ENCODE measurements at places on chromosomes 12 and 14.

DNA sequence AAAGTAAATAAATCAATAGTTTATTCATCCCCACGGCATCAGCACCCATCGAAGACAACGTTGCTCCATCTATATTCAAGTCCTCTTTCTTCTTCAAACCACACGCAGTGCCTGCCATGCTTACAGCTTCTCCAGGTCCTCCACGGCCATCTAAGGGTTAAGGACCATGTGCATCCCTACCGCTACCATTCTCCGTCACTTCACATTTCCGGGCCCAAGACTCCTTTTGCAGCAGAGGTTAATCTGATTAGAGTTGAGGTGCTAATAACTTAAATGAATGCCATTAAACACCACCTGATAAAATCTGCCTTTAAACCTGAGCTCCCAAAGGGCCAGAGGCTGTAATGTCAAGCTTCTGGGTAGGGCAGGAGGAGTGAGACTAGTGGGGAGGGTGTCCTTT lies 79.7 kb upstream of the CCND2 start:
- no peak for DNase-seq

DNA sequence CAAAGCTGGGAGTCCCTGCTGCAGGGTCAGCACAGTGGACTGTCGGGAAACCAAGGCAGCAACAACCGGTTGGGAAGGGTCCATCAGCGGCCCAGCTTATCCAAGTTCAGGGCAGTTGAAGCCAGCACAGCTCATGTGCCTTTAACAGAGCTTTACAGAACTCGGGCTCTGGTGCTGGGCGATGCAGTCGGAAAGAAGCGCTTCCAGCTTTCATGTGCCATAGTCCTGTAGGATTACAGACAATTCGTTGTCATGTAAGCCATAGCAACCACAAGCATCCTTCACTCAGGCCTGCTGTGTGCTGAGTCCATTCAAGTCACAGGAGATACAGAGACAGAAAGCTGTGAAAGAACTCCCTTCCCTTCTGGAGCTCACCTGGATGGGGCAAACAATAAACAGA lies 3.5 kb upstream of the FAM181A start:
- no peak for DNase-seq

DNA sequence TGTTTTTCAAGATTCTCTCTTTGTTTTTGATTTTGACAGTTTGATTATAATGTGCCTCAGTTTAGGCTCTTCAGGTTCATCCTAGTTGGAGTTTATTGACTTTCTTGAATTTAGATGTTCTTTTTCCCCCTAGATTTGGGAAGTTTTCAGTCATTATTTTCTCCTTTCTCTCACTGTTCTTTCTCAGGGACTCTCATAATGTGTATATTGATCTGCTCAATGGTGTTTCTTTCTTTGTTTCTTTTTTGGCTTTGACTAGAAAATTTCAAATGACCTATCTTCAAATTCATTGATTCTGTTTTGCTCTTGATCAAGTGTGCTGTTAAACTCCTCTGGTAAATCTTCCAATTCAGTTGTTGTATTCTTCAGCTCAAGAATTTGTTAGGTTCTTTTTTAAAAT lies 108.3 kb downstream of the RGS6 start:
- DNase-seq, result no peak

GRCh38 chr12:26971963-26972362 lies 33.7 kb downstream of the FGFR1OP2 start:
- DNase-seq, result peak; percentile 81

- DNase-seq, result peak; percentile 33
These were observed 1.1 kb downstream of the SAV1 start for GRCh38 chr14:50666772-50667683.

- DNase-seq, result peak; percentile 49
These were observed 202.8 kb downstream of the TTC8 start for GRCh38 chr14:89027097-89027740.

DNA sequence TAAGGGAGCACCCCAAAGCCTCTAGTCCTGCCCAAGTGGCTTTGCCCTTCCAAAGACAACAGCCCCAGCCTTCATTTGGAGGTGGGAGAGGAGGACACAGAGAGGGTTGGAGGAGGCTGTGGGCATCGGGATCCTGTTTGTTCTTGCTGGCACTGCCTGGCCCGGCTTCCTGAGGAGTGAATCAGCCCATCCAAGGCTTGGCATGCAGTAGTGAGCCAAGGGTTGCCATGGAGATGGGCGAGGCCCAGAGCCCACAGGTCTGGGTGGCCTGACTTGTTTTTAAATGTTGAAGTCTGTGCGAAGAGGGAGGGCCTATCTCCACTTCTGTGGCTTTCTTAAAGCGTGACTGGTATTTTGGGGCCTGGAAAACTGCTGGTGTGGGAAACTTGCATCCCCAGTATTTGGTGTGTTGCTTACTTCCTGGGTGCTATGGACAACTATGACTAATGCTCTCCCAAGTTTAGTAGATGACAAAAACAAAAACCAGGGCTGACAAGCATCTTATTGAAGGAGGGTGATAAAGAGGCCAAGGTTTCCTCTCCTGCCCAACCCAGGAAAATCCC lies 15.8 kb downstream of the CD9 start:
- DNase-seq, result no peak

DNA sequence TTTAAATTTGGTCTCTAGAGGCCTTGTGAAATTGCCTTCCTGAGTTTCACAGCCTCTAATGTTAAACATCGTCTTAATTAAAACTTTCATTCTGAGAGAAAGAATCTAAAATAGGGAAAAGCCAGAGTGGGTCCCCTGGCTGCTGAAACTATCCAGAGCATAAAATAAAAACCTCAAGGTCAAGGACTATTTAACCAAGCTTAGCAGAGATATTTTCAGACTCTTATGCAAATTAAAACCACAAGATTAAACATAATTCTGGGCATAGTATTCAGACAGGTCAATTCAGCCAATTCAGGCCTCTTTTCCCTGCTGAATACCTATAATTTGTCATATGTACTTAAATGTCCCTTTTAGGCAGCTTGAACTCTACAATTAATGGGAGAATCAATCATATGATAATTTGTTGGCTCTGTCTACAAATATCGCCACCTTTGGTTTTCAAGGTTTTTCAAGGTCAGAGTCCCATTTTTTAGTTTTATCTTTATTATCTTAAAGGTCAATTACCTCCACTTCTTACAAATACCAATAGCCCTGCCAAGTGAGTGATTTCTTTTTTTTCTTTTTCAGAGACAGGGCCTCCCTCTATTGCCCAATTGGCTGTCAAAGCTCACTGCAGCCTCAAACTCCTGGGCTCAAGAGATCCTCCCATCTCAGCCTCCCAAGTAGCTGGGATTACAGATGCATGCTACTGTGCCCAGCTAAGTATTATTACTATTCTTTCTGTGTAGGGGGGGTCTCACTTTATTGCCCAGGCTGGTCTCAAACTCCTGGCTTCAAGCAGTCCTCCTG lies 257.1 kb downstream of the PHLDA1 start:
- DNase-seq, result no peak

- DNase-seq, result peak; percentile 46
These were observed 1.8 kb downstream of the ELK3 start for GRCh38 chr12:96195845-96196451.

GRCh38 chr12:47823422-47824086 lies 3.9 kb upstream of the HDAC7 start:
- DNase-seq, result no peak

GRCh38 chr14:77647853-77648252 lies 31.4 kb upstream of the SPTLC2 start:
- DNase-seq, result no peak

DNA sequence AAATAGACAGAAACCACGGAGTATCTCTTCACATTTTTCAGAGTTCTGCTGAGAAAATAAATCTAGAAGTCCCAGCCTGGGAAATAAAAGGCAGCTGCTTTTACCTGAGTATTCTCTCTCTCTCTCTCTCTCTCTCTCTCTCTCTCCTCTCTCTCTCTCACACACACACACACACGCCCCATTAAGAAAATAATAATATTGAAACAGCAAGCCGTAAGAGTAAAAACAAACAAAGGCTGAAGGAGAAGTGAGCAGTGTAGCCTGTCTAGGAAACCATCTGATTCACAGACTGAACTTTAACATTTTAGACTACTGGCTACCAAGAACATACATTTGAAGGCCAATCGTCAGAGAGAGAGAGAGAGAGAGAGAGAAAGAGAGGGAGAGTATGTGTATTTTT lies 8.4 kb downstream of the PTHLH start:
- no peak for DNase-seq

DNA sequence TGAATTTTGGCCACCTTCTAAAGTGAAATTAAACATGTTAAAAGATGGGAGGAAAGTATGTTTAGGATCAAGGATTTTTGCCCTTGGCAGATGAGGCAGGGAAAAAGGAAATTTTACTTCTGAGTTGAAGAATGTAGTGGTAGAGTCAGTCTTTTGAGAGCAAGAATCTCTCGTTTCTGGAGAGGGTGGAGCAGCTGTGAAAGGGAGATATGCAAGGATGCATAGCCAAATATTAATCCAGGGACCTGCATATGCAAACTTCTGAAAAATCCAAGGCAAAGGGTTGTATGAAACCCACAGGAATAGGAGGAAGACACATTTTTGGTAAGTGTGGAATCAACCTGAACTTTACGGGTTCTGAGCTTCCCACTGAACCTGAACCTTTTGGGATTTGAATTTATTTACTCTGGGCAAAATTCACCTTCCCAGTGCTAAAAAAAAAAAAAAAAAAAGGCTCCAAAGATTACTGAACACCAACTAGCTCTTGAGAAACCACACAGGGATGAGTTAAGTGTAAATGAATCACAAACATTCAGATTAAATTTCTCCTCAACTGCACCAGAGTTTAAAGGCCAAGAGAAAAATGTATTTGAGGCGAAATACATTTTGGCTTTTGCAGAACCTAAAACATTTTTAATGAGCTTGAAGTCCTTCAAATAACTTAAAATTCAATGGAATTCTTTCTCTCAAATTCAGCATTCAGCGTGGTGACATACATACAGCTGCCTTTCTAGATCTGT lies 187.1 kb upstream of the CDKN3 start:
- no peak for DNase-seq

GRCh38 chr12:879641-880040 lies 69.9 kb downstream of the RAD52 start:
- DNase-seq, result no peak

DNA sequence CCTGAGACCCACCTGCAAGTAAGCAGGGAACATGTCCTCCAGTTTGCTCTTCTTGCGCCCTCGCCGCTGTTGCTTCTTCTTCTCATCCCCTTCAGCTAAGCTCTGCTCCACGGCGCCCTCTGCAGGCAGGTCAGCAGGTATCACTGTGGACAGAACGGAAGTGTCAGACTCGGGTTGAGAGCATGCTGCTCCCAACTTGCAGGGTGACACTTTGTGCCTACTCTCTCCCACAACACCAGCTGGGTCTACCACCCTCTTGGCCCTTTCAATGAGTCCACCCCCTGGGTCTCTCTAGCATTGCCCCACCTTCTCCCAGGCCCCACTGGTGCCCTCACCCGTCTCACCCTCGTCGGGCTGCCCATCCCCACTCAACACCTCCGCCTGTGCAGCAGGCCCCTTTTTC lies 16.7 kb downstream of the KMT2D start:
- DNase-seq, result peak; percentile 82

GRCh38 chr14:60220084-60220483 lies 28.9 kb upstream of the PPM1A start:
- no peak for DNase-seq

GRCh38 chr12:96466939-96467751 lies 22.2 kb upstream of the CFAP54 start:
- no peak for DNase-seq

- no peak for DNase-seq
These were observed 15.0 kb downstream of the TMEM121 start for GRCh38 chr14:105541218-105541875.

DNA sequence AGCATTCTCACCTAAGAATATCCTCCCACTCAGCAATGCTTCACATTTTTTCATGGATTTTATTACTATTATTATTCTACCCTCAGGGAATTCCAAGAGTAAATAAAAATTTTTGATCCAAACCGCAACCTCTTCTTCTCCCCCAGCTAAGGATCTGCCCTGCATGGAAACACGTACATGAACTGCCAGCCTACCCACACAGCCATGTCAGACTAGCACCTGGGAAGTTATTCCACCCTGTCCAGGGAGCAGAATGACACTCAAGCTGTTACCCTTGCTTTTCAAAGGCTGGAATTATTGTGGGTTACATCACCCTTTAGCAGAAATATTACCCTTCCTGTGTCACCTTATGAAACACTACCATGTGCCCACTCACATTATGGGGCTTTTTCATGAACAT lies 227.3 kb upstream of the USP15 start:
- DNase-seq, result no peak

- DNase-seq, result no peak
These were observed 31.7 kb upstream of the NINJ2 start for GRCh38 chr12:694734-695503.

DNA sequence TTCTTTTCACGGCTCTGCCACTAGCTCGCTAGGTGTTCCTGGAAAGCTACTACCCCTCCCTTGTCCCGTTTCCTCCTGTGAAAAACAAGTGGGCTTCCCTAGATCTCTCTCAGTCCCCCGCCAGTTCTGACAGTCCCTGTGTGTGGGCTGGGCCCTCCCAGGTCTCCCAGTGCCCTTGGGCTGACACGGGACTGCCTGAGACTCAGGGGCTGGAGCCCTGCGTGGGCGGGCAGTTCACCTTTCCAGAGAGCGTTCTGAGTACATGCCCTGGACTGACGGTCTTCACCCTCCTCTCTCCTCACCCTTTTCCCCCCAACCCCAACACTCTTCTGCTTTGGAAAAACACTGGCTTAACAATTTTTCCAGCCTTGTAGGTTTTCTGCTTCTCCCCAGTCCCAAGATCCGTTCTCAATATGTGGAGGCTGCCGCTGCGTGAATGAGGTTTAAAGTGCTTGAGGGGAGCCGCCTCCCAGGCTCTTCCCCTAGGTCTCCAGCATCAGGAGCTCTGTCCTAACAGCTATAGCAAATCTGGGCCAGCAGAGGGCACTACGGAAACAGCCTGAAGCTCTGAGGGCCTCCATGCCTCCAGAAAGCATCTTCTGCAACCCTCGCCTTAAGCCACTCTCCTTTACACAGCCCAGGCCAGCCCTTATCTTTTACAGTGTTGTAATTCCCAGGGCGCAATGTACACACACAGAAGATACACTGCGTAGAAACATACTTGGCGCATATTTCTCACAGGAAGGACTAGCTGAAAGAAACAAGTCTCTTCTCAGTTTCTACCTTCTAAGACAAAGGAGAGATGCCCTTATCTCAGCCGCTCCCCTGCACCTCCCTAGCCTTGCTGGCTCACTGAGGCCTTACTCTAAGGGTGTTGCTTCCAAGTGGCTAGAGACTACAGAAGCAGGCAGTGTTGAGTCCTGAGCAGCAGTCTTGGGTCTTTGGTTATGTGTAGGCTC lies 10.4 kb upstream of the DCD start:
- DNase-seq, result peak; percentile 38

DNA sequence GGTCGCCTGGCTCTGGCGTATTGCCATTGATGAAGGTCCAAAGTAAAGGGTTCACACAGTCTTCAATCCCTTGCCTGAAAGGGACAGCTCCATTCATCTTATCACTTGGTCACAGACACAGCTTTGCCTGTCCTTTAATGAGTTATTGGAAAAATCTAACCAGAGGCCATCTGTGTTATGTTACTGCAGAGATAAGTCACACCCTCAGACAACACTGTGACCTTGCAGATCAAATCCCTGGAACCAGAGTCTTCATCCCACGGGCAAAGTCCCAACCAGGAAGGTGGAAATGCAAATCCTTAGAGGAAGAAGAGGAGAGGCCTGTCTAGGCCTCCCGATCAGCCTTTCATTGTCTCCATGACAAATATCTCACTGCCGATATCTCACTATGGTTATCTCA lies 68.3 kb upstream of the SCN8A start:
- no peak for DNase-seq
